Sigmoid colon (tissue), 7 donors: ENCODE measurements at places on chromosomes 6 and 20. TPM values are rescaled to one million over a fixed set of nuclear protein-coding genes. Genes with fewer than 3 reads are reported as not detected.

ADTRP gene
- not detected for total RNA-seq

DNA sequence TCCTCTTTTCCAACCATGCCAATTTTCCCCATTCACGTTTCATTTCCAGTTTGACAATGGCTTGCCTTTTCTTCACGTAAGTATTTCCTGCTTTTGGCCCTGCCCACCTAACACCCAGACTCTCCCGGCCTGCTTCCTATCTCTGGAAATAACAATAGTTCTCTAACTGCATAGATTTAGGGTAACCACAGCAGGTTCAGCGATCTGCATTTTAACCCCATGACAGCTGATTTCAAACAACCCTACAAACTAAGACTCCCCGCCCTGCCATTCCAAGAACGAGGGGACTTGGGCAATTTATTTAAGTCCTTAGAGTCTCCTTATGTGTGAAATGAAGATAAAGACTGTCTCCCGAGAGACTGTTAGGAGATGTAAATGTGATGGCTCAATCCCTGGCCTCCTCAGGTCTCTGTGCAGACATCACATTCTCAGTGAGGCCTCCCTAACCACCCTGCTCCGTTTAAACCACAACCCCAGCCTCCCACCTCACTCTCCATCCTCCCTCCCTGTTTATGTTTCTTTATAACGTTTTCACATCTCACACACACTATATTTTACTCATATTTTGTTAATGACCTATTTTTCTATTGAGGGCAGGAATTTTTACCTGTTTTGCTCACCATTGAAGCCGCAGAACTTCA lies 134.8 kb downstream of the GJA10 start:
- DNase-seq: no peak

GRCh38 chr6:107493158-107494057 lies 3.5 kb downstream of the SOBP start:
- DNase-seq: no peak

- no peak for DNase-seq
Observed at GRCh38 chr6:107152638-107153430, 37.5 kb upstream of the BEND3 start.

- no peak for DNase-seq
Observed at GRCh38 chr20:46349035-46349741, 40.9 kb upstream of the CDH22 start.
